D721Med (cell line): ENCODE measurements at places on chromosomes 1 and 21.

DNA sequence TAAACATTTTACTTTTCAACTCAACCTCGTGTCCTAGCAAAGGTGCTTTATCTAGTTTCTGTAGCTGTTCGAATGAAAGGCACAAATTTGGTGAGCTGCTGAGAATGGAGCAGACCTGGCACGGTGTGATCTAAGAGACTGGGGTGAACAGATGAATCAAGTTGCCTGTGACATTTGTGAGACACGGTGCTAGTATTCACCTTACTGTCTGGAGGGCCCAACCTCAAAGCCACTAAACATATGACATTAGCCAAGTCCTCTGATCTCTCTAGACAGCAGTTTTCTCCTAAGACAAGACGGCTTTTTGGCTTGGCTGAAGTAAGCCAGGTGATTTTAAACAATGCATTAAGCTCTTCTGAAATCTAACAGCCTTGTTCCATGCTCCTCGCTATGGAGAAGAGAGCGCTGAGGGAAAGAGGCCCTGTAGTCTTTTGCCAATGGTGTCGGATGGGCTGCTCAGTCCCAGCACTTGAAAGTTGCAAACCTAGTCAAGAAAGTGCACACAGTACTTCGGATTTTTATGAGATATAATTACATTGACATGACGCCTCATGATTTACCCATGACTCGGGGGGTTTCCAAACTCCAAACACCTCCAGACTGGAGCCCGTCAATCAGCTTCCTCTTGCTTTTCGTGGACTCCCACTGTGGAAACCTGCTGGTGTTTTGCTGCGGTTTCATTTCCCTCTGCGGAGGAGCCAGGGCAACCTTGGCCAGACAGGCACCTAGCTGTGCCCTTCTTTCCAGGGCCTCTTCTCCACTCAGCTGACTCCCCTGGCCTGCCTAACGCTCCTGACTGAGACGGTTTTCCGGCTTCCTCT is 794 bp upstream of the TOR3A start:
- DNase-seq, result no peak

DNA sequence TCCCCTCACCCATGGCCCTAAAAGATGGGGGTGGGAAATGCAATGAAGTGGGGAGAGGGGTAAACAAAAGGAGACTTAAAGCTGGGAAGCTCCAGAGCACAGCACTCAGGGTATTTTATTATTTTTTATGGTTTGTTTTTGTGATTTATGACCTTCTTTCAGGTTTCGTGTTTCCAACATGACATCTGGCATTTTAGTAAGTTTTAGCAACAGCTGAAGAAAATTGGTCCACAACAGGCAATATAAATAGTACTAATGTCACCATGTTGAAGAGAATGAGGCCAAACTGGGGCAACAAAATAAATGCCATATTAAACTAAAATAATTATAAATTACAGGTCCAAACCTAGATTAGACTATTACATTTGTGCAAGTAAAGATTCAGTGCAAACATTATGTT is 56.3 kb downstream of the TBX15 start:
- DNase-seq, result no peak

DNA sequence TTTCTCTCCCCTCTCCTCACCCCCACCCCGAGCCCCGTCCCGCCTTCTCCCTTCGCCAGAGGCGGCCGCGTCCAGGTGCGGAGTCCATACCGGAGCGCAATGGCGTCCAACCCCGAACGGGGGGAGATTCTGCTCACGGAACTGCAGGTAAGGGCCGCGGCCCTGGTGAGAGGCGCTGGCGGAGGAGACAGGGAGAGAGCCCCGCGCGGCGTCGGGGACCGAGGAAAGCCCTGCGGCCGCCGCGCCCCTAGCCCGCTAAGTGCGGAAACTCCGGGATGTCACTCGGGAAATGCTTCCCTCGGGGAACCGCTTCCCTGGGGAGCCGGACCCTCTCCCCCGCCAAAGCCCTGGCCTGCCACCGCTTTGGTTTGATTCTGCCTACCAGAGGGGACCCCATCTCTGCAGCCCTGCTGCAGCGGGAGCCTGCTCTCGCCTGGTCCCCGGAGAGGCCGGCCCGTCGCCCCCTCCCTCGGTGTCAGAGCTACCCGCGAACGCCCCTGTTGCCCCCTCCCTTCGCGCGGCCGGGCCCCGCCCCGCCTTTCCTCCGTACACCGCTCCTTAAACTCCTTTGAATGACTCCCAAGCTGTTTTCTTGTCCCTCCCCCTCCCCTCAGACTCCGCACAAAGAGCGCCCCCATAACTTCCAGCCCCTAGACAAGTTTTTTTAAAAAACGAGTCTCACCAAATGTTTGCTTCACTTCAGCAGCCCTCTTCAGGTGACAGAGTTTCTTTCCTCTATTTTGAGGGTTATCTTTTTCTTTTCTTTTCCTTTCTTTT is 597 bp downstream of the PKN2 start:
- DNase-seq, result no peak

GRCh38 chr1:59288046-59288445 is 8.8 kb upstream of the FGGY start:
- no peak for DNase-seq

GRCh38 chr1:155313261-155313660 is 4.6 kb downstream of the FDPS start:
- DNase-seq, result no peak

GRCh38 chr21:41966872-41967621 is 13.2 kb upstream of the C2CD2 start:
- DNase-seq, result no peak

- no peak for DNase-seq
These were observed 30.5 kb downstream of the STUM start for GRCh38 chr1:226578946-226579578.

DNA sequence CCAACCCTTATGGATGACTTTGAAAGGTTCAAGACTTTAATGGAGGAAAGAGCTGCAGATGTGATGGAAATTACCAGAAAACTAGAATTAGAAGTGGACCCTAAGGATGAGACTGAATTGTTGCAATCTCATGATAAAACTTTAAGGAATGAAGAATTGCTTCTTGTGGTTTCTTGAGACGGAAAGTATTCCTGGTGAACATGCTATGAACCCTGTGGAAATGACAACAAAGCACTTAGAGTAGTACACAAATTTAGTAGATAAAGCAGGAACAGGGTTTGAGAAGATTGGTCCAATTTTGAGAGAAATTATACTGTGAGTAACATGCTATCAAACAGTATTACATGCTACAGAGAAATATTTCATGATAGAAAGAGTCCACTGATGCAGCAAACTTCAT is 215.4 kb downstream of the OMA1 start:
- no peak for DNase-seq

- DNase-seq, result no peak
These were observed 308.7 kb upstream of the PRMT6 start for GRCh38 chr1:106747791-106748190.

GRCh38 chr1:113835686-113836290 is 23.5 kb upstream of the RSBN1 start:
- no peak for DNase-seq

- no peak for DNase-seq
These were observed 134.5 kb downstream of the HHIPL2 start for GRCh38 chr1:222413436-222413835.

DNA sequence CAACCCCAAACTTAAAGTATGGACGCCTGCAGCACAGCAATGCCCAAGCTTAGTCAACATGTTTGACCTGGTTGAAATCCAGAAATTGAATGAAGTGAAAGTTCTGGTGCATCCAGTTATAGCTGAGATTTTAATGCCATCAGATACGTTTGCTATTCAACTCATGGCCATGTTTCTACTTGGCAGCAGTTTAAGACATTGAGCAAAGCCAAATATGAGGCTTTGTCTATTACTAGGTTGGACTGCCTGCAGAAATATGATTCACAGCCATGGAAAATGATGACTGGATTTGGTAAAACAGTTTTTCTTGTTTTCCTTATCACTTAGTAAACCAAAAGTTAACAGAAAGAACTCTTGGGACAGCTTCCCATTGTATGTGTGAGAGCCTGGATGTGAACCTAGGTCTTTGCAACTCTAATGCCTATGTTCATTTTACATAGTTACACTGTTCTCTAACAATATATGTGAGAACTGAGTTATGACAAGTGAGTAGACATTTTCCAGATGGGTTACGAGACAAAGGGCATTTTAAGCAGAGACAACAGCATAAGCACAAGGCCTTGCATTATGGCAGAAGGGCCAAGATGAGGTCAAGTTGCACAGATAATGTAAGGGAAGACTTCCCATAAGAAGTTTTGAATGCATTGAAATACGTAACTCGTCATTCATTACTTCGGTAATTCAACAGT is 32.4 kb upstream of the MYSM1 start:
- DNase-seq, result no peak

- no peak for DNase-seq
These were observed 415.5 kb downstream of the DPYD start for GRCh38 chr1:97505289-97505688.

GRCh38 chr1:27057389-27057788 is 44.7 kb upstream of the TENT5B start:
- DNase-seq, result no peak

- DNase-seq, result no peak
These were observed 726 bp upstream of the FCER1G start for GRCh38 chr1:161214369-161214768.

GRCh38 chr21:17925899-17926298 is 106.7 kb upstream of the C21orf91 start:
- no peak for DNase-seq

DNA sequence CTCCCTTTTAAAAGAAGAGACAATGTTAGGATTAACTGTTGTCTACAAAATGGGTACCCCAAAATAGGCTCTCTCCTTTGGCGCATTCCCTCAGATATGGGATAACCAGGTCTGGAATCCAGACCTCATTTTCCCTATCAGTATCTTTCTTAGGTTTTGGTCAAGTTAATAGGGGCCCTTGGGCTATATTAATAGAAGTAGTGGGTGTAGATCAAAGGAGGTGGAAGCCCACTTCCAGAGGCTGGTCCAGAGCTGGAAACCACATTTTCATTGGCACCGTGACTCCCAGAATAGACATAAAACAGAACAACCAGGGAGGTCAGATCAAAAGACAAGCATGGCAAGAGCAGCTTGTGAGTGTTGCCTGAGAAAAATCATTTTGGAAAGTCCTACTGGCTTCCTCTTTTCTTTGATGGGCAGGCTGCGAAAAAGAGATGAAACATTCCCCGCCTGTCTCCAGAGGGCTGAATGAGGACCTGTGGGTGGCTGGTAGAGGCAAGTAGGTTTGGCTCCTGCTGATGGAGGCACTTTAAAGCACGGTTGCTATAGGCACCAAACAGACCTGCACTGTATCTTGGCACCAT is 25.8 kb upstream of the KIF21B start:
- no peak for DNase-seq

DNA sequence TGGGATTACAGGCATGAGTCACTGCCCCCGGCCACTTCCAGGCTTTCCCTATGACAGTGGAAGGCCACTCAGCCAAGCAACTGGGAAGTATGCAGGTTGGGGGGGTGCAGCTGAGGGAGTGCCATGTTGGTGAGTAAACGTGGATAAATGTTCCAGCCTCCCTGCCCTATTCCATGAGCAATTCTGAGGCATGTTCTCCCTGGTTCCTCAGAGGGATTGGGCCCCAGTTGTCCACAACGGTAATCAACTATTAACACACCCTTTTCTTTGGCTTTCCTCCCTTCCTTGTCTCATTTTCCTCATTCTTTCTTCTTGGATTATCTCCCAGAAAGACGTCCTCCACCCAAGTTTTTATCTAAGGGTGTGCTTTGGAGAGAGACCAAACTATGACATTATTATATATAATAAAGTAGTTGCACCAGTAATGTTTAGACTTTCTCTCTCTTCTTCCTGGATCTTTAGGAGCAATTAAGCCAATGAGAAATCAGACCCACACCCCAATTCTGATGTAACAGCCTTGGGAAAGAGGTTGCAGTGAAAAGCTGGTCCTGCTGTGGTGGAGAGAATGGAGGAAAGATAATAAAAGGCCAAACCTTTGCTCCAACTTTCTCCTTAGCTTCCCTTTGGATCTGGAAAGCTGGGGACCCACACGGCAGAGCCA is 6.8 kb upstream of the SLAMF9 start:
- no peak for DNase-seq

DNA sequence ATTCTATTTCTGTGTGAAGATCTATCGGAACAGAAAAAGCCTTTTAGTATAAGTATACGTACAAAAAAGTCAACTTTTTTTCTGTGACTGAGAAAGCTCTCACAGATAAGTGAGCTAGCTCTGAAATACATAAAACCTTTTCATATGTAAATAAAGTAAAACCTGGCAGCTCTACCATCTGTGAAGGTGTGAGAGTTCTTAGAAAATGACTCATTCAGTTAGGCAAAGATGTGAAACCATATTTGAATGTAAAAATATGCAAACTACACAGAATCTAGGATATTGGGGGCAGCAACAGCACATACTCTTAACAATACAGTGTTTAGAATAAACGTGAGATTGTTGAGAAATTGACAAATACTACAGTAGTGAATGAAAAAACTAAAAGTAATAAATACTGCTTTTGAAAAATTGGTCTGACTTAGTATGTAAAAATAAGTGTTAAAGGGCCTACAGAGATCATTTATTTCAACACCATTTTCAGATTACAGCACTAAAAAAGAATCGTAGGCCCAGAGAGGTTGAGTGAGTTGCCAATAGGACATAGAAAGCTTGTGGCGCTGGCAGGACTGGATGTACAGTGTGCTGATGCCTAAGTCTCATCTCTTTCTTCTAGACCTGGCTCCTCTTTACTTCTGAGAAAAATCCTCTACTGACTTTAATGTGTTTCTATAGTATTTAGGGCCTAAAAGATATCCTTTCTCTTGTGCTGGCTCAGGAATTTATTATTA is 19.8 kb downstream of the ATP6V1G3 start:
- no peak for DNase-seq

GRCh38 chr1:219040291-219040690 is 133.4 kb upstream of the LYPLAL1 start:
- DNase-seq, result no peak

- no peak for DNase-seq
These were observed 750 bp downstream of the RHOU start for GRCh38 chr1:228735871-228736586.

DNA sequence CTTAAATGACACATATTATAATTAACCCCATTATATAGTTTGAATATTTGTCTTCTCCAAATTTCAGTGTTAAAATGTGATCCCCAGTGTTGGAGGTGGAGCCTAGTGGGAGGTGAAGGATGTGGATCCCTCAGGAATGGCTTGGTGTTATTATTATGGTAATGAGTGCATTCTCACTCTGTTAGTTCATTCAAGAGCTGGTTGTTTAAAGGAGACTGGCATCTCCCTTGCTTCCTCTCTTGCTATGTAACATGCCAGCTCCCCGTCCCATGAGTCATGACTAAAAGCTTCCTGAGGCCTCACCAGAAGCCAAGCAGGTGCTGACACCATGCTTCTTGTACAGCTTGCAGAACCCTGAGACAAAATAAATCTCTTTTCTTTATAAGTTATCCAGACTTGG is 1612.7 kb downstream of the AMY1C start:
- no peak for DNase-seq

- DNase-seq, result no peak
These were observed 11.0 kb downstream of the TRPM2 start for GRCh38 chr21:44364151-44365053.

DNA sequence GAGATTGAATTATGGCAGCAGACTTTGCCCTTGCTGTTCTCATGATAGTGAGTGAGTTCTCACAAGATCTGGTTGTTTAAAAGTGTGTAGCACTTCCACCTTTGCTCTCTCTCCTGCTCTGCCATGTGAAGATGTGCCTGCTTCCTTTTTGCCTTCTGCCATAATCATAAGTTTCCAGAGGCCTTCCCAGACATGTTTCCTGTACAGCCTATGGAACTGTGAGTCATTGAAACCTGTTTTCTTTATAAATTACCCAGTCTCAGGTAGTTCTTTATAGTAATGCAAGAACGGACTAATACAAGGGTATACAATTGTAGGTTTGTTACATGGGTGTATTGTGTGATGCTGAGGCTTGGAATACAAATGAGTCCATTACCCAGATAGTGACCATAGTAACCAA is 4.2 kb downstream of the SPRR1B start:
- no peak for DNase-seq

- DNase-seq, result peak; percentile 18
These were observed 1.6 kb upstream of the C1orf35 start for GRCh38 chr1:228104526-228105269.
